NCI-H1105 (cell line): ENCODE measurements at places on chromosomes 2 and 18.

- no peak for DNase-seq
These were observed 228.0 kb downstream of the EIPR1 start for GRCh38 chr2:3149441-3150217.

GRCh38 chr2:105180491-105180972, 61.0 kb upstream of the GPR45 start:
- DNase-seq: no peak

DNA sequence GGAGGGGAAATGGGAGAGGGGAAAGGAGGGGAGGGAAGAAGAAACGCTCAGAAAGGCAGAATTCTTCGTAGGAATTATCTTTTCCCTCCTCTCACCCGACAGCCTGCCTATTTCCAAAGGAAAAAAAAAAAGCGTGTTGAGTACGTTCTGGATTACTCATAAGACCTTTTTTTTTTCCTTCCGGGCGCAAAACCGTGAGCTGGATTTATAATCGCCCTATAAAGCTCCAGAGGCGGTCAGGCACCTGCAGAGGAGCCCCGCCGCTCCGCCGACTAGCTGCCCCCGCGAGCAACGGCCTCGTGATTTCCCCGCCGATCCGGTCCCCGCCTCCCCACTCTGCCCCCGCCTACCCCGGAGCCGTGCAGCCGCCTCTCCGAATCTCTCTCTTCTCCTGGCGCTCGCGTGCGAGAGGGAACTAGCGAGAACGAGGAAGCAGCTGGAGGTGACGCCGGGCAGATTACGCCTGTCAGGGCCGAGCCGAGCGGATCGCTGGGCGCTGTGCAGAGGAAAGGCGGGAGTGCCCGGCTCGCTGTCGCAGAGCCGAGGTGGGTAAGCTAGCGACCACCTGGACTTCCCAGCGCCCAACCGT, at the start of gene GAD1:
GAD1 (plus strand) TSS at position 384 of the 589 bp plus-strand sequence. CDS start 1,705 bp downstream, outside the sequence.
- DNase-seq: peak; percentile 80

DNA sequence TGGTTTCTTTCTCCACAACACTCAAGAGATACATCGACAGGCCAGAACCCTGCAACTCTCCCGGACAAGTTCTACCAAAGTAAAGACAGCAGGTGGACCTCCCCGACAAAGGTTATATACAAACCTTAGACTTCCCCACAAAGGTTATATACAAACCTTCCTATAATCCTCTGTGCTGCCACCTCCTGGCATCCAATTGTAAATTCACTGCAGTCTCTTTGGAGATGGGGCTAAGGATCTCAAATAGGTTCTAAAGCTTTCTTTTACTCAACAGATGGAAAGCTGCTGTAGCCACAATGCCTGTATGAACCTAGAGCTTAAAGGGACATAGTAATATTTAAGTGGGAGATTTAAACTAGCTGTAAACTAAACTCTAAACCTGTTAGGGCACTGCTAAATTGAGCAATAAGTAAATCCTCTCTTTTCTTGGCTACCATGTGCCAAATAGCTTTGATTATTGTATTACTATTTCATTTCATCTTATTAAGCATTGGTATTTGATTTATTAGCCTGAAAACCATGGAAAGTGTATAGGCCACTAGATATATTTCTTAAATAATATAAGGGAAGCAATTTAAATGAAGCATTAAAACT, 9.8 kb upstream of the MREG start:
- peak; percentile 7 for DNase-seq

DNA sequence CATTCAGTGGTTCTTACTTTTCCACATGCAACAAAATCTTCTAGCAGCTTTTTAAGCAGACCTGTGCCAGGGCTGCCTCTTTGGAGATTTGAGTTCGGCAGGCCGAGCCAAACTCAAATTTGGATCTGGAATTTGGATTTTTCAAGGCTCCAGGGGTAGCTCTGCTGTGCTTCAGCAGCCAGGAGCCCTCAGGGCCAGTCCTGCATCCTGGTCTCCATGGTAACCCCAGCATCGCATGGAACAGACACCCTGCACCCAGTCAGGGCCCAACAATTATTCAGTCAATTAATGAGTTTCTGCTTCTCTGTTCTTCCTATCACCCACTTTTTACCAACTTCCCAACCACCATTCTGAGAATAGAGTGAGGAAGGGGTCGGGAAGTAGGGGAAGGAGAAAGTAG, 30.0 kb downstream of the EN1 start:
- no peak for DNase-seq

- DNase-seq: peak; percentile 43
These were observed 99.1 kb downstream of the ALPK2 start for GRCh38 chr18:58529714-58530354.

GRCh38 chr18:79069717-79070151, 540 bp downstream of the ATP9B start:
- DNase-seq: no peak

- no peak for DNase-seq
These were observed 174.7 kb downstream of the LPIN1 start for GRCh38 chr2:11920993-11921583.
